ENCODE measurements at places on chromosomes 2 and 18.

GRCh38 chr2:196315388-196316049, 144.1 kb upstream of the STK17B start:
- DNase-seq, result peak; percentile 60

DNA sequence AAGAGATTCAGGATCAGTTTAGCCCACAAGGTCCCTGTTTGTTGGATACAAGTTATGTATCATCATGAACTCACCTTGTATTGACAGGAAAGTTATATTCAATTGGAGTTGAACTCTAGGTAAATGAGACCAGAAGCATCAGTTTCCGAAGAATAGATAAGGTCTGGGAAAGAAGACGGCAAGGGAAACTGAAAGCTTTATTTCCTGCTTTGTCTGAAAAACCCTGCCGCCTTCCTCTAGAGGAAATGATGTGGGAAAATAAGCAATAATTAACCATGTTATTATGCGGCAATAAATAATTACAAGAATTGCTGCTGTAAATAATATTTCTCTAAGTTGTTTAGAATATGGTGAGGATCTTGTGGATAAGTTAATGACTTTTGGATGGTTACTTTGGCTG, 32.0 kb downstream of the LPIN1 start:
- DNase-seq, result no peak

DNA sequence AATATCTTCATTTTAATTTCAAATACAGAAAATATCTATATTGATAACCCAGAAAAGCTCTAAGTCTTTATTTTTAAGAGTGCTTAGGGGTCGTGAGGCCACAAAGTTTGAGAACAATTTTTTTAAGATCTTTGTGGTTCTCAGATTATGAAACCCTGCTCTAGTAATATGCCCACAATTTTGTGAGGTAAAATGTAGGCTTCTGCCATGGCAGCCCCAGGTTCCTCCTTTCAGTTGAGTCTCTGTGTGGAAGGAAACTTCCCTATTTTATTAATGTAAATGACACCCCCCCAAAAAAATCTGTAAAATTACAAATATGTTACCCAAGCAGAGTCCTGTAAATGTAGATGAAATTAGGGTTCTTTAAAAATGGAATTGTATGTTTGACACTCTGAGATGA, 600.5 kb downstream of the SATB2 start:
- no peak for DNase-seq

GRCh38 chr2:118565786-118566540, 281.5 kb downstream of the EN1 start:
- DNase-seq, result no peak

- DNase-seq, result no peak
Measured at GRCh38 chr18:57696271-57696670, 74.6 kb upstream of the NARS1 start.

DNA sequence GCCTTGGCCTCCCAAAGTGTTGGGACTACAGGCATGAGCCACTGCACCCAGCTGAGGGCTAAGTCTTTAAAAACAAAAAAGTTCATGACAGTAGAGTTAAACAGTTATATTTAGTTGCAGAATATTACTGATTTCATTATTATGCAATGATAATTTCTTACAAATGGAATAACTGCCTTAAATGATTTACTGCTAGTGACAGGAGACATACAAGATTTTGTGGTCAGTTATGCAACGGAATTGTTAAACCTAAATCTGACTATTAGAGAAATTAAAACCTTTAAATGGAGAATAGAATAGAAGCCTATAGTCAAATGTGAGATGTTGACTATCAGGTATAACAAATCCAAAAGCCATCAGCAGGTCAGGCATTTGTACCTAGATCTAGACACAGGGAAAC, 10.3 kb upstream of the DNAJC10 start:
- no peak for DNase-seq

GRCh38 chr18:3596324-3596636, 146.3 kb downstream of the TGIF1 start:
- no peak for DNase-seq

- no peak for DNase-seq
Measured at GRCh38 chr2:196546151-196546919, 93.2 kb upstream of the CCDC150 start.

- DNase-seq, result no peak
Measured at GRCh38 chr2:42928692-42929545, 136.5 kb upstream of the HAAO start.

- no peak for DNase-seq
Measured at GRCh38 chr2:85781013-85781332, 27.2 kb downstream of the ATOH8 start.
